ENCODE measurements at places on chromosomes 6 and 20. TPM values are rescaled to one million over a fixed set of nuclear protein-coding genes. Genes with fewer than 3 reads are reported as not detected.
A peak's percentile ranks its signal among the peaks of the same experiment; 100 is the strongest.

DNA sequence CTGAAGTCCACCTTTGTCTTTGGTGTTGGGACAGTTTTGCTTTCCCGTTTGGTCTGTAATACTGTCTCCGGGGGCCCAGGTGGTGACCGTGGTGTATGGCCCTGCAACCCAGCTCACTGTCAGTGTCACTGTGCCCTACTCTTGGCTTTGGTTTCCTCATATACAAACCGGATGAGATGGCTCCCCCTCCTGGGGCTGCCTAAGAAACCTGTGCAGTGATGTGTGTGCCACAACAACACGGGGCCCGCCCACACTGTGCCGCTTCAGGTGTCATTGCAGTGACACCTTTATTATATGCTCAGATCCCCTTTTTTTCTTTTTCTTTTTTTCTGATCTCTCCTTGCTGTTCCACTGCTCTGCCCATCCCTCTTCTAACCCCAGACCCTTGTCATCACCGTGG lies 73.9 kb downstream of the RAMACL start:
- peak; percentile 82 for DNase-seq

GRCh38 chr6:111993342-111993741 lies 60.6 kb upstream of the CCN6 start:
- no peak for DNase-seq

BLTP3A gene
- 13.2 TPM for total RNA-seq

CST2 gene
- total RNA-seq: not detected

MOCS3 gene
- total RNA-seq: 4.6 TPM

All from Peyer's patch (tissue), 4 donors.